ENCODE measurements at places on chromosomes 5 and 9.

DNA sequence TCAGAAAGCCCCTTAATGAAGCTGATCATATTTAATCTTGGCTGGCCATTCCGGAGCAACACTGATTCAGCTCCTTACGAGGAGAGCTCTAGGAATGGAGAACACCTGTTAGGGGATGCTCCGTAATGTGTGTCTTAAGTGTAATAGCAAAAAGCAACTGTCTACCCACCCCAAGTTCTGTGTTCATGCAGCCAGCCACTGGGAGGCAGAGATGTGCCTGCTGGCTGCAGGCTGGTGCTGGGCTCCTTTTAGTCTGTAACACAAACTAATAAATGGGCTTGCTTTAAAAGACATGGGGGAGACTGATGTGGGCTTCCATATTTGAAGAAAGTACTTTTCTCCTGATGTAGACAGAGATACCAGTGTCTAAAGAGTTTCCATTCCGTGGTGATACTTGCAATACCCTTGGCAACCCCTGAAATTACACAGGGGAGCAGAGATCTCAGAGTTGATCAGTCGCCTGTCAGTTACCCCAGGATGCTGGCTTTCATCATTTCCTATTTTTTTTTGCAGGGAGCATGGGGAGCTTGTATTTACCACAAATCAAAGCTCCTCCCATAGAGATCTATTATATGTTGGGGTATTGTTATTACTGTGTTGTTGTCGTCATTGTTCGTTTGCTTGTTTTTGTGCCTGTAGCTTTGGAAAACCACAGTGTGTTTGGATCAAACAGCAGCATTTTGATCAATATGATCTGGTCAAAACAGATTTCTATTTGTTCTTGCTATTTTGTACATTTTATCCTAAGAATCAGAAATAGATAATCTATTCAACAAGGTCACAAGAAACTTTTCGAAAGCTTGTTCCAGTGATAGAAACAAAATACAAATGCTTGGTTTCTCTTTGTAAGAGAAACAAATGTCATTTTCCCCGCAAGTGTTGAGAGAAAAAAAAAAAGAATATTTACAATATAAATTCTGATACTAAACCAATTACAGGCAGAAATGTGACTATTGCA, 65.8 kb downstream of the MTX3 start:
- DNase-seq, result no peak

GRCh38 chr9:112012026-112012902, 115.7 kb downstream of the UGCG start:
- no peak for DNase-seq

DNA sequence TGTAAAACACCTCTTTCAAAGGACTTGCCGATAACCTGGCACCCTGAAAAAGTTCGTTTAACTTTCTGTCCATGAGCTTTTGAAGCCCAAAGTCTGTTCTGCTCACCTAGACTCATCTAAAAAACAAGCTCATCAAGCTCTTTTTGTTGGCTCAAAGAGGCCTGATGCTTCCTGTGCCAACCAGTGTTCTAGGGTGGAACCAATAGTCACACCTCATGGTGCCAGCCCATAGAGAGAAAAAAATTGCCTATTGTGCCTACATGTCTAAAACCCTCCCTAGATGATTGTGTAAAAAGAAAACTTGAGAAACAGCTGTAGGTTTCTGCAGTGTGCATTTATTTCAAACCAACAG, 4.7 kb downstream of the SH3RF2 start:
- no peak for DNase-seq

DNA sequence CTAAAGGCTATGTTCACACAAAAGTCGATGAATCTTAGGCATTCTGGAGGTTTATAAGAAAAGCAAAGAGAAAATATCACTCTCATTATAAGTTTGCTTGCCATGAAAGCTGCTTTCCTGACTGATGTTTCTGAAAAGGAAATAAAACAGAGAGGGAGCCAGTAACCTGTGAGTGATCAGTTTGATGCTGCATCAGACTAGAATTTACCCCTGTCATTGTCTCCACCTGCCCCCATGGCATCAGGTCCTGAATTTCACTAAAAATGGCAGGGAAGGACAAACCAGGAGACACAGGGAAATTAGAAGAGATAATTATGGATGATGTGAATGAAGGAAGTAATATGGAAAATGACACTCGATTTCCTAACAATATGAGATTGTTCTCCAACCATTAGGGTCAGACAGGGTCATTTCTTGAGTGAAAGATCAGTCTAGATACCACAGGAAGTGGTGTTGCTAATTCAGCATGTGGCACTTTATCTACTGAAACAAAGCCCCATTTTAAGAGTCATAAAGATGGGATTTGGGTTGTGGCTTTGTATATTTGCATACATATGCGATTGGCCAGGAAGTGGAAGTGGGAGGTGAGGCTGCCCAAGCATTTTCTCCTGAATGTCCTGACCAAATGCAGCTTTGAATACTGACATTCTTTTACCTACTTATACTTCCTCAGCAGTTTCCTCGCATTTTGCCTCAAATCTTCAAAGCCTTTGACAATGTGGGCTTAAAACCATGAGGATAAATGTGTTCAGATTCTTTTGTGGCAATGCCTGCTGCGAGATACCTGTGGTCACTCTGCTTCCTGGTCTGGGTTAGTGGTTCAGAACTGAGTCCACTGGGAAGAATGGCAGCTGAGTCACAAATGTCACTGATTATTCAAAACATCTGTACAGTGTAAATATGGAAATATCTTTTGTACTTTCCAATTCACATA, 29.7 kb downstream of the MEGF10 start:
- DNase-seq, result no peak

All from CD4-positive, alpha-beta T cell treated with Interleukin-6 at 100 ng/mL for 8 hours (primary cell).